Stimulated activated CD8-positive, alpha-beta memory T cell treated with anti-CD3 and anti-CD28 coated beads, Interleukin-7, amount 100 ng/mL, for 24 hours (primary cell): ENCODE measurements at places on chromosomes 6 and 20.

- DNase-seq, result no peak
Observed at GRCh38 chr6:144478483-144478882, 193.3 kb downstream of the UTRN start.

GRCh38 chr20:53013183-53013582, 41.0 kb downstream of the TSHZ2 start:
- no peak for DNase-seq

- DNase-seq, result no peak
Observed at GRCh38 chr6:118260833-118261232, 287.3 kb upstream of the PLN start.

- DNase-seq, result no peak
Observed at GRCh38 chr6:34723203-34723602, 26.6 kb upstream of the ILRUN start.

- DNase-seq, result no peak
Observed at GRCh38 chr6:90709431-90709996, 122.6 kb upstream of the MAP3K7 start.

GRCh38 chr6:167858086-167858591, 31.4 kb downstream of the AFDN start:
- no peak for DNase-seq

DNA sequence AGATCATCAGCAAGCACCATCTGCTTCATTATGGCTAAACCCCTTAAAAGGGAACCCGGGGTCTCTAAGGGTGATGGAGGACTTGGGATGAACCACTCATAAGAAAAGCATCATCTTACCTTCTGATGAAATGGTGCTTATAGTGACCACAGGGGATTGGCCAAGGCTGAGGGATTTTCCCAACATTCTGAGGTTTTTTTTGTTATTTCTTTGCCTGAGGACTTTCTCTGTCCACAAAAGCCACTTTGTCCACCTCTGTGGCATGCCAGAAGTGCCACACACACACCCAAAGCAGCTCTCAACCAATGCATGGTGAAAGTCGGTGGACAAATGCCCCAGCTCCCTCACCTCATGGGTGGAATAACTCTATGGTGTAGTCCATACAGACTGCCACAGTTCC, 79.3 kb upstream of the TOP1 start:
- DNase-seq, result no peak

GRCh38 chr6:158991017-158991723, 8.8 kb downstream of the RSPH3 start:
- no peak for DNase-seq

DNA sequence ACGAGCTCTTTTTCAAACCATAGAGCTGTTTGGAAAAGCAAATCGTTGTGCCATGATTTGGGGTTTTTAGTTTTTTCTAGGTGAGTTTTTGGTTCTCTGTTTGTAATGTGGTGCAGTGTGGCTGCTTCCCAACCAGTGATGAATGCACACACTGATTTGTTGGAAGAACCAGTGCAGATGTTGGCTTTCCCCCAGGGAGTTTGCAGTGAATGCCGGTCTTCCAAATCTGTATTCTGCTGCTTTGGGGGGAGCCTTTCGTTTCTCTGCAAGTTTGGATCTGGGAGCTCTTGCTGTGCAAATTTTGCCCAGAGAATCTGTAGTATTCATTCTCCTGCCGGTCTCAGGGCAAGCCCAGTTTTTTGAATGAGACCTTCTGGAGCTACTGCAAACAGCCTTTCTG, 14.5 kb downstream of the HECA start:
- DNase-seq, result no peak
